ENCODE measurements at places on chromosomes 6 and 20.

- no peak for DNase-seq
Observed at GRCh38 chr20:48166082-48166835, 381.0 kb upstream of the SULF2 start.

- DNase-seq, result no peak
Observed at GRCh38 chr6:108587258-108588059, 26.7 kb downstream of the FOXO3 start.

- DNase-seq, result no peak
Observed at GRCh38 chr20:35279533-35280174, 1.7 kb upstream of the MMP24OS start.

DNA sequence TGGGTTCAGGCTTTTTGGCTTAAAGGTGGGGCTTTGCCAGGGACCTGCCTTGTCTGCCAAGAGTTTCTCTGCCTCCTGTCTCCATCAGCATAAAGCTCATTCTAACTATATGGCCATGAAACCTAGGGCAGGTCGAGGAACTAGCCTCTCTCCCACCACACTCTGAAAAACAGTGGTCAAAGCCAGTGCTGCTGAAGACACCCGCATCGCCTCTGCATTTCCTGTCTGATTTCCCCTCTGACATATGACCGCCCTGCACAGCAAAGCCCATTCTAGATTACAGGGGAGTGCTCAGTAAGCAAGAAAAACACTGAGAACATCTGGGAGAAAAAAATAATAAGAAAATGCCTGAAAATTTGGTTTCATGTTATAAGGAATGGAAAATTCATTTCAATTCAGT, 573.6 kb downstream of the PRKN start:
- no peak for DNase-seq

DNA sequence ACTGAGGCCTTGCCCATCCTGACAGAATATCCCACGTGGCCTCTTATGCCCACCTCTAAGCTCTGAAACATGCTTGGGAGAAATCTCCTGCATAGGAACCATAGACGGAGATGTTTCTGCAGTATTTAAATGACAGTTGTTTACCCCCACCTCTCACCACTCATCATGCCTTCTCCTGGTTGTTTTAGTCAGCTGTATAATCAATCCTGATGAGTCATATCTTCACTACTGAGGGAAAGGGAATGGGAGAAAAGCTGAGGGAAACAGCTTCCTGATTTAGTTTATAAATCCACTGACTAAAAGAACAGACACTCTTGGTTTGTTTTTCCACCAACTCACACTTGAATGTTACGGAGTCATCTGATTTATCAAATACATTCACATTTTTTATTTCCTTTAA, 113.2 kb upstream of the TENT5A start:
- DNase-seq, result no peak

- DNase-seq, result no peak
Observed at GRCh38 chr6:7262746-7263518, 50.1 kb downstream of the SSR1 start.

- no peak for DNase-seq
Observed at GRCh38 chr6:119171088-119171841, 92.8 kb upstream of the FAM184A start.

DNA sequence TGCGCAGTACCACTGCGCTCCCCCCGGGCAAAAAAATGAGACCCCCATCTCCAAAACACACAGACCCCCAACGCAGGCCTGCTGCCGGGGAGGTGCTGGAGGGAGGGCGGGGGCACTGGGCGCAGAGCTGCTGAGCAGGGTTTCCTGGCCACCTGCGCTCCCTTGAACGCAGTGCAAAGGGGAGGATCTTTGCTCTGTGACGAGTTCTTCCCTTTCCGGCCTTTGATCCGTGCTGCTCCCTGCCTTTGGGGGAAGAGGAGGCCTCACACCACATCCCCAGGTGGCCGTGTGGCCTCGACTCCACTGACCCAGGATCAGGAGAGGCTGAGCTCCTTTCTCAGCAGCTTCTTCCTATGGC, 8.9 kb upstream of the COL20A1 start:
- DNase-seq, result no peak

GRCh38 chr20:60583741-60584140, 625.5 kb downstream of the CDH26 start:
- DNase-seq, result no peak

GRCh38 chr6:88358846-88359245, 192.7 kb upstream of the CNR1 start:
- no peak for DNase-seq

DNA sequence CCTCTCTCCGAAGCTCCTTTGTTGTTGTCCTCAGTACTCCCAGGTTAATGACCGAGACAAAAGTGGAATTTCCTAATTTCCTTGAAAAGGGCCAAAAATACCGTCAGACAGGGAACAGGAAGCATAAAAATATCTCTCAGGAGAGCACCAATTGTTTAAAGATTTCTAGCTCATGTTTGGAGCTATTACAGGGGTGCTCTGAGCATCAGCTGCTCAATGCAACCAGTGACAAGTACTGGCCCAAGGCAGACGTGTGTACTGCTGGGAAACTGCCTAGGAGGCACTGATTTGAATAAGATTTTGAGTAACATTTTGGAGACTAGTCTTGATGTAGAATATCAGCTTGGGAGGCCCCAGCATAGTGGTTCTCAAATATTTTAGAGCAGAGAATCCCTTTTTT, 17.3 kb downstream of the LAMA4 start:
- no peak for DNase-seq

GRCh38 chr20:57122536-57123489, 143.6 kb downstream of the BMP7 start:
- no peak for DNase-seq

GRCh38 chr6:152428126-152428525, 209.0 kb downstream of the SYNE1 start:
- DNase-seq, result no peak

GRCh38 chr6:52106994-52107393, 19.6 kb upstream of the PKHD1 start:
- DNase-seq, result no peak

DNA sequence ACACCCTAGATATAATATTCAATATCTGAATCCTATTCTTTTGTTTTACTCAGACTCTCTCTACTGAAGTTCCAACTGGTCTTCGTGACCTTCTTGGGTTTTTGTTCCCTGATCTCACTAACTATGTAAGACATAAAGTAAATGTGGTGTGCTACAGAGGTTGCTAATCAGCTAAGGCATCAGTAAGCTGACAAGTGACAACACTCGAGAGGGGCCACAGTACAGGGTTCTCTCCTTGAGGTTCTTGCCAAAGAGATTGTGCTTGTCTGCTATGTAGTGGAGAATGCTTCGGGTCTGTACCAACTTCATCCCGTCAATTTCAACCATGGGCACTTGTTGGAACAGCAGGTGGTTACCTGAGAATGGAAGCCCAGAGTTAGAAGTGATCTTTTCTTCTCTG, 9.9 kb downstream of the GSTA4 start:
- DNase-seq, result no peak

DNA sequence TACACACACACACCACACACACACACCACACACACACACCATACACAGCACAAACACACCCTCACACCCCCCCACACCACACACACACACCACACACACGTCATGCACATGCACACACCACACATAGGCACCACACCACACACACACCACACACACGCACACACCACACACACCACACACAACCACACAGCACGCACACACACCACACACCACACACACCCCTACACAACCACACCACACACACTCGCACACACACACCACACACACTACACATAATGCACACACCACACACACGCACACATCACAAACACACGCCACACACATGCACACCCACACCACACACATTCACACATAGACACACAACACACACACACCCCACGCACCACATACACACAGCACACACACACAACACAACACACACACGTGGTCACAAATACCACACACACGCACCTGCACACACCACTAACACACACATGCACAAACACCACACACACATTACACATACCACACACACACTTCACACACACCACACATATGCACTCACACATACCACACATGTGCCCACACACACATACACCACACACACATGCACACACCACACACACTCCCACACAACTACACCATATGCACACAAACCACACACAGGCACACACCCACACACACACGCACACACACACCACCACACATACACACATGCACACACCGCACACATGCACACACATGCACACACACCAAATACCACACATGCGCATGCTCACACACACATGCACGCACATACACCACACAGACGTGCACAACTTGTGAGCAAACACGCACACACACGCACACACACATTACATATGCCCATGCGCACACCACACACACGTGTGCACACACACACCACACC, 9.4 kb upstream of the ACSS1 start:
- DNase-seq, result no peak

DNA sequence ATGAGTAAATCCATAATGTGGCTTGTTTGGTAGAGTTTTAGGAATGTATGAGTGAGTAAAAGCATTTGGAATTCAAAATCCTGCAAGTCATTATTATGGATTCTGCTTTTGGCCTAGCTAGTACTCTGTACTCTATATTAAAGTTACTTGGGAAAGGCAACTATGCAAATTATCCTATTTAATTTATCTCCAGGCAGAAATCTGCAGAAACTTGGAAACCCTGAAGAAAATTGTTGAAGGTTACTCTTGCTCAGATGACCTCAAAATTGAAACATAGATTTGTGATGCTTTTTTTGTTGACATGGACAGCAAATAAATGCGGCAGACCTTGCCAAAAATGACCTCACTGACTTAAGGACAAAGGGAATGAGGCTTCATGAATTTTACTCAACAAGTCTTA, 477.1 kb upstream of the EYS start:
- DNase-seq, result no peak

Data from activated CD8-positive, alpha-beta memory T cell treated with anti-CD3 and anti-CD28 coated beads, Interleukin-2, amount 50 U/mL, for 4 hours (primary cell).